Kidney tubule cell (primary cell): ENCODE measurements at places on chromosomes 6 and 20.

DNA sequence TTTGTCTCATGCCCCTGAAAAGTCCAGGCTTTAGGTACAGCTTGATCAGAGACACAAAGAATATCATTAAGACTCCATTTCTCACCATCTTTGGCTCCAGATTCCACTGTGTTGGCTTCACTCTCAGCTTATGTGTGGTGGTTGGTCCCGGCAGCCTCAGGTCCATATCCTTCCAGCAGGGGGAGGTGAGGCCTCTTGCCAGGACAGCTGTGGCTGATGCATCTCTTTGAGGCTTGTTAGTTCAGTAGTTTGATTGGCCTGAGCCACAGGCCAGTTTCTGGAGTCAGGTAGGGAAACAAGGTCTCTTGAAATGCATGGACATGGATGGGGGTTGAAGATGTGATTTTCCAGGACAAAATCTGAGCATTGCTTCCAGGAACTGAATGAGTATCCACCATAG, 62.4 kb downstream of the JAG1 start:
- peak; percentile 28 for DNase-seq

DNA sequence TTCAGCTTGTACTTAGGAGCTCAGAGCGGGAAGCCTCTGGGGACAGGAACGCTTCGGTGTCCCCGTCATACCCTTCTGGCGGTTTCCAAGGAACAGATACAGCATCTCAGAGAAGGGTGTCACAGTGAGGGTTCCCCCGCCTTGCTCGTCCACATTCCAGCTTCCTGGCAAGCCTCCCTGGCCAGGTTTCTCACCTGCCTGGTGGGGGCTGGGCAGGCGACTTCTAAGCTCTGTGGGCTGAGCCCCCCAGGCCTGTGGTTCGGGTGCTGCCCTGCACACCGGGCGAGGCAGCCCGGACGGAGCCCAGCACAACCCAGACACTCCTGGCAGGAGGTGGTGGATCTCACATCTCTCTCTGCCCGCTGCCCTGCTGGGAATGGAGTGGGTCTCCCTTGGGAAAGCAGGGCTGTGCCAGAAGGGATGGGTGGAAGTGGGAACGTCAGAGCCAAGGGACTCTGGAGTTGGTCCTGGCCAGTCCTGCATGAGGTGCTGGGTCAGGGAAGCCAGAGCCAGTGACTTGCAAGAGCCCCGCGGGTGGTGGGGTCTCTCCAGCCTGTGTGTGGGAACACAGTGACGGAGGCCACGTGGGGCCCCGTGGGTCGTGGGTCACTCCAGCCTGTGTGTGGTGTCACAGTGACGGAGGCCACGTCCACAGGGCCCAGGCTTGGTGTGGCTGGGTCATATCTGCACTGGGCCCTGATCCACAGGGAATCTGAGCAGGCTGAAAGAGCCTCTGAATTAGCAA, 47.7 kb upstream of the SMOC2 start:
- no peak for DNase-seq

DNA sequence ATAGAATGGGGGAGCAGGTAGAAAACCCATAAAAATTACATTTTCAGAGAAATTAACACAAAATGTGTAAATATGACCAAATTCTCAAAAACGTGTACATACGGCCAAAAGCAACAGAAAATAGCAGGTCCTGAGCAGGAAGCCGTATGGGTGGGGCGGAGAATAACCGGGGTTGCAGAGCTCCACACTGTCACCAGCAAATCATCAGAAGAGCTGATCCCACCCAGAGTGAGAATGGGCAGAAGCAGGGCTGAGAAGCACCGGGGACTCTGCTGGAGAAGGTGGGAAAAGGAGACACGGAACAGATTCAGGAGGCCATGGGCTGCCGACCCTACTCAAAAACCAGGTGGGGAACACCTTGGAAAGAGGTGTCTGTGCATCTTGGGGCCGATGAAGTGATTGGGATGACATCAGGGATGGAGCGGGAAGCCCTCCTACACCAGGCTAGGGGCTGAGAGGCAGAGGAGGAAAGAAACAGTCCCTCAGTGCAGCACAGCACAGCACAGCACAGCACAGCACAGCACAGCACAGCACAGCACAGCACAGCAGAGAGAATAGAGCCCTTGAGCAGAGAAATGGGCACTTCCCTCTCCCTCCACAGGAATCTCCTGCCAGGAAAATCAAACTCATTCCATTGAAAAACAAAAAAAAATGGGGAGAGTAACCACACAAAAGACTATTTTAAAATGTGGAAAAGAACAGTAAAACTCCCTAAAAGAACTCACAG, 22.3 kb downstream of the STX7 start:
- no peak for DNase-seq

GRCh38 chr20:62536871-62537401, 61.1 kb upstream of the GATA5 start:
- DNase-seq: no peak

- DNase-seq: no peak
These were observed 3.1 kb upstream of the PREX1 start for GRCh38 chr20:48830826-48831318.

GRCh38 chr6:117711369-117711768, 36.1 kb downstream of the NUS1 start:
- no peak for DNase-seq

GRCh38 chr6:170117111-170117972, 173.5 kb downstream of the DLL1 start:
- DNase-seq: no peak

DNA sequence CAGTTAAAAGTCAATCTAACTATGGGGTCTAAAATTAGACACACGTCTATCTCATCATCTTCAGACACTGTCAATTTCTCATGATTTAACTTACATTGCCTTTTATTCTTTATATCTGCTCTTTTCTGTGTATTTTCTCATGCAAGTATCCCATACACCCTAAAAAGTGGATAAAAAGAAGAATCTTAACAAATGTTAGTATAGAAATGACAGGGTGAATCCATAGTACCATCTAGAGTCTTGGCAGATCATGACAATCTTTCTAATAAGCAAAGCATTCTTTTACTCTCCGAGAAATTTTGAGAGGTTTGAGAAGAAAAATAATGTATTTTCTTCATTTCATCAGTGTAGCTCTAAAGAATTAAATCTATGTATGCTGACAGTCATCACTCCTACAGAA, 382.7 kb downstream of the C6orf118 start:
- no peak for DNase-seq

GRCh38 chr6:82195619-82196018, 51.9 kb downstream of the IBTK start:
- no peak for DNase-seq

DNA sequence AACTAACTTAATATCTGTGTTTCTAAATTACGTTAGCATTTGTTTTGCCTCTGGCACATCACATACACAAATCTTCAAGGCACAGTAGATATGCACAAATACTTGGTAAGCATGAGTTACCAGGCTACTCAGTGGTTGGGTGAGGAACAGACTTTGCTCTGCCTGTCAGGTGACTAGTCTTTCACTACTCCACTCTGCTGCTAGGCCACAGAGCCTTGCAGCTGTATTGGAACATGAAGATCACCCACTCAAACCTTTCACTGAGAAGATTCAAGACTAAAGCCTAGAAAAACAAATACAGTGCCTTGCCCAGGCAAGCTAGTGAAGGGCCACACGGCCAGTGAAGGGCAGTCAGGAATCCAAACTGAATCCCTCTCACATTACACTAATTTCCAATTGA, 47.0 kb downstream of the DTNBP1 start:
- DNase-seq: peak; percentile 48

DNA sequence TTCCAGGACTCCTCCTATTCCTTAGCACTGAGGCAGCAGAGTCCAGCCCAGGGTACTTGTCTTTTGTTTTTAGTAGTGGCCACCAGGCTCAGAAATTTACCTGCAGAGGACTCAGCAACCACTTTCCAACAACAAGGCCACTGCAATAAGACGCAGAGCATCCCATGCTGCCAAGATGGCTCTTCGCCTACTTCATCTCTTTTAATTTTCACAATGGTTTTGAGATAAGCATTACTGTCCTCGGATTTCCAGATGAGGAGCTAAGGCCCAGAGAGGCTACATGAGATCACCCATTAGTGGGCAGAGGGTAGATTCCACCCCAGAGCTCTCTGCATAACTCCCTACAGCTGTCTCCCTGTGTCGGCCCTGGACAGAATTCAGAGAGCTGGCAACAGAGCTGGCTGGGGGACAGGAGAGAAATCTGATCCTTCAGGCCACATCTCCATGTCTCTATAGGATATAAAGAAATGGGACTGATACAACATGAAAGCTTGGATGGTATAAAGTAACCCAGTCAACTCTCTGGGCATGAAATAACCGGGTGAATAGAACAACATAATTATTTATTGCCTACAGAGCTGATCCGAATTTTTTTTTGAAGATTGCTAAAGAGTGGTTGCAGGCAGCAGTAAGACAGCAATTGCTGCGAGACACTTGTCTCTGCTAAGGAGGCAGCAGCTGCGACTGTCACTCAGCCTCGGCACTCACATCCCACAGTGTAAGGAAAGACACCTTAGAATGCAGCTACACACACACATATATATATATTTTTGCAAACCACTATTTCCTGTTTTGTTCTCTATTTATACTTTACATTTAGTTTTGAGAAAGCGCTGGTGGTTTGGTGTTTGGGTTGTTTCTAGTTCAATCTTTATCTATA, 37.2 kb downstream of the SCML4 start:
- DNase-seq: no peak

DNA sequence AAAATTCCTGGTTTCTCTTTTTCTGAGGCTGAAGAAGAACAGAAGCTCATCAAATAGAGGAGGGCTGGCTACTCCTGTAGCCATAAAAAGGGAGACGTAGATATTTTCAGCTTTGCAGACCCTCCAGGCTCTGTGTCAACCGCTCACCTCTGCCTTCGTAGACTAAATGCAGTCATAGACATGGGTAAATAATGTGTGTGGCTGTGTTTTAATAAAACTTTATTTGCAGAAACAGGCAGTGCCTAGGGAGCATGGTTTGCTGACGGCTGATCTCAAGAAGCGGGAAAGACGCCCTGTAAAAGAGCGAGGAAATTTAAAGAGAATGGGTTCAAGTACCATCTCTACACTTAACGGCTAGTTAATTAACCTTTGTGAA, 171.8 kb downstream of the BCAS1 start:
- DNase-seq: no peak

DNA sequence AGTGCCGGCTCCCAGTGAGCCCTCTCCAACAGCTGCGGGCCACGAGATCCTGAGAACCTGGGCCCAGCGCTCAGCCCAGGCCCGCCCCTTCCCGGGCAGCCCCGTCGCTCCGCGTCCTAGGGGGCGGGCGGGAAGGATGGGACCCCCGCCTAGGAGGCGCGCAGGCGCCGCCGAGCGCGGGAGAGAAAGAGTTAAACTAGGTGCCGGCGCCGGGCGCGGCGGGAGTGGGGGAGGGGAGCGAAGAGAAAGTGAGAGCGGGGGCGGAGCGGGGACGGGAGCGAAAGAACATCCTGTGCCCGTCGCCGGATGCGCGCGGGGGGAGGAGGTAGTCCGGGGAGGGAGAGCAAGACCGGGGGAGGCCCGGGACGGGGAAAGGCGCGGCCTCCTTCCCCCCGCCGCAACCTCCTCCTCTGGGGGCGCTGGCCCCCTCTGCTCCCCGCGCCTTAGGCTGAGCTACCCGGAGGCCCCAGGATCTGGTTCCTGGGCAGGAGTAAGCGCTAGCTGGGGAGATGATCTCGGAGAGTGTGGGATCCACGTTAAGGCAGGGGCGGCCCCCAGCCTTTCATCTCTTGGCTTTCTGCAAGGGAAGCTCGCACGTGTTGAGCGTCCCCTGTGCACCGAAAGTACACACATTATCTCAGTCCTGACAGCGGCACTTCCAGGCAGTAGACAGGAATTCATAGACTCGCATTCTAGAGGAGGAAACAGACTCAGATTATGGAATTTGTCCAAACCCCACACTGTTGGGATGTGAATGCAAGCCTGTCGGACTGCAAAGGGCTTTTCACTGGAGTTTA, 4.9 kb upstream of the ARMC12 start:
- DNase-seq: peak; percentile 76

DNA sequence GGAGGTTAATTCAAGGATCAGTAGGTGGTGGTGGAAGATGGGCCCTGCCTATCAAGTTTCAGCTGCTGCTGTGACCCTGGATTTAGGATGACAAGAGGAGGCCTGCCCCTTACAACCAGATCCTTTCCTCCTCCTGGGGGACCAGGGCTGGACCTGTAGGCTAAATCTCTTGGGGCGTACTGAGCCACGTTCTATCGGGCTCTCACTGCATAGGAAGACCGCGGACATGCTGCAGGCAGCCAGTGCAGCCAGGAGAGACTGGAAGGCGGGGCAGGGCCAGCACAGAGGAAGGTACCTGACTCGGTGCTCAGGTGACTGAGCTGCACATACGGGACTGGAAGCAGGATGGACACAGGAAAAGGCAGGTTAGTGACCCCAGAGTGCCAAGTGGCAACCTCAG, 8.5 kb upstream of the SLA2 start:
- no peak for DNase-seq

DNA sequence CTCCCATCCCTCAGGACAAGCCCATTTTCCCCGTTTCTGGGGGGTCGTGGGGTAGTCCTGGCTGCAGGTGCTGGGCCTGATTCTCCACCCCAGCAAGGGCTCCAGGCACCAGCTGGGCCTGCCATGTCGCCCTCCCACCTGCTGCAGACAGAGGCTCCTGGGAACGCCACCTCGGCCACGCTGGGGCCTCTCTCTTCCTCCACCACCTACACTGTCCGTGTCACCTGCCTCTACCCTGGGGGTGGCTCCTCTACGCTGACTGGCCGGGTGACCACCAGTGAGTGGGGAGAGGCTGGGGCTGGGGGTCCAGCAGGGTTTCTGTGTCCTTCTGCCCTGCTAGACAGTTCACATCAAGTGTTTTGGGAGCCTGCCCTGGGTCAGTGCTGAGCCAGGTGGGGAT, 19.3 kb downstream of the COL20A1 start:
- no peak for DNase-seq

- no peak for DNase-seq
These were observed 2.9 kb downstream of the BEND6 start for GRCh38 chr6:56957856-56958255.

GRCh38 chr6:153125032-153125431, 6.0 kb downstream of the RGS17 start:
- DNase-seq: peak; percentile 22

DNA sequence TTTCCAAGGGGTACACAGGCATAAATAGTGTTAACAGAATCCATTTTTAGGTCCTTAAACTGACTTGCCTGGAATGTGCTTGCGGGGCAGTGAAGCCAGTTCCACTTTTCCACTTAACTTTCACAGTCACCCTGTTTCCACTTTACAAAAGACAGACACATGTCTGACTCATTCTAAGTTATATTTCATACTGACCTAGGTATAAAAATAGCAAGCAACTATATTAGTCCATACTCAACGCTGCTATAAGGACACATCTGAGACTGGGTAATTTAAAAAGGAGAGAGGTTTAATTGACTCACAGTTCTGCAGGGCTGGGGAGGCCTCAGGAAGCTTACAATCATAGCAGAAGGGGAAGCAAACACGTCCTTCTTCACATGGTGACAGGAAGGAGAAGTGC, 88.2 kb downstream of the MTFR2 start:
- no peak for DNase-seq

DNA sequence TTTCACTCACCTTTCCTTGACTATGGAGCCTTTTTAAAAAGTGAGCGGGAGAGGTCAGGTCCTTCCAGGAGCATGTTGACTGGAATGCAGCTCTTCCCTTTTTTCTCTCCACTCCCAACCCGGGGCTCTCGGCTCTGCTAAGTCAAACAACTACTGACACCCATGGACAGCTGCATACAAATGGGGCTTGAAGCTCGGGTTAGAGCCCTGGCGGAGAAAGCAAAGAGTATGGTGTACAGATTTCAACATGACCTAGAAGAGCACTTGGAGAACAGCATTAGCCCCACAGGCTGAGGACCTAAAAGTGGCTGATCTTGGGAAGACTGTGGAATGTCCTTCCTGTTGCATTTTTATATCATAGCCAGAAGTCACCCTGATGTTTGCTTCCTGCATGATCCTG, 162.0 kb upstream of the STMND1 start:
- no peak for DNase-seq

GRCh38 chr6:11386323-11386722, 151.2 kb upstream of the TMEM170B start:
- DNase-seq: no peak
